ENCODE measurements at places on chromosomes 16 and 17.

DNA sequence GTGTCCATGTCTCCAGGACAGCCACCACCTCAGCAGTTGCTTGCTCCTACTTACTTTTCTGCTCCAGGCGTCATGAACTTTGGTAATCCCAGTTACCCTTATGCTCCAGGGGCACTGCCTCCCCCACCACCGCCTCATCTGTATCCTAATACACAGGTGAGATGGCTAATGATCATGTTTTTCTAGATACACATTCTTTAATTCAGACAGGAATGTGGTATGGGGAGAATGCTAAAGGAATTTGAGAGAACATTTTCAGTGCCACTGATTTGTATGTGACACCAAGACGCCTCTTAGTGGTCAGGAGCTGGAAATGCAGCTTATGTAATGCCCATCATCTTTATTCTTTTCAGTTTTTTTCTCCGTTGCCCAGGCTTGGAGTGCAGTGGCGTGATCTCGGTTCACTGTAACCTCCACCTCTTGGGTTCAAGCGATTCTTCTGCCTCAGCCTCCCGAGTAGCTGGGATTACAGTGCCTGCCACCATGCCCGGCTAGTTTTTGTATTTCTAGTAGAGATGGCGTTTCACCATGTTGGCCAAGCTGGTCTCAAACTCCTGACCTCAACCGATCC lies 8.9 kb upstream of the RAPGEFL1 start:
- peak; percentile 57 for DNase-seq

GRCh38 chr16:29963021-29963743 lies 1.3 kb downstream of the TMEM219 start:
- no peak for DNase-seq

DNA sequence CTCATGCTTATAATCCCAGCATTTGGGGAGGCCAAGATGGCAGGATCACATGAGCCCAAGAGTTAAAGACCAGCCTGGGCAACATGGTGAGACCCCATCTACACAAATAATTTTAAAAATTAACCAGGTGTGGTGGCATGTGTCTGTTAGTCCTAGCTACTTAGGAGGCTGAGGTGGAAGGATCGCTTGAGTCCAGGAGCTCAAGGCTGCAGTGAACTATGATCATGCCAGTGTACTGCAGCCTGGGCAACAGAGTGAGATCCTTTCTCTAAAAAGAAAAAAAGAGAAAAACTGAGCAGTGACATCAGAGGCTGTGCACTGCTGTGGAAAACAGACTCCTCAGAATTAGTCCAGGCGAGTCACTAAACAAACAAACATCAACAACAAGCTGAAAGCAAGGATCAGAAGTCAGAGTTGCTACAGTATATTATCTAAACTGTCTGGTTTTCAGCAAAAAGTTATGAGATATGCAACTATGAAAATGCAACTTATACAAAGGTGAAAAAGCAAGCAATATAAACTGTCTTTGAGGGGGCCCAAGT lies 39.3 kb downstream of the CBFB start:
- peak; percentile 27 for DNase-seq

DNA sequence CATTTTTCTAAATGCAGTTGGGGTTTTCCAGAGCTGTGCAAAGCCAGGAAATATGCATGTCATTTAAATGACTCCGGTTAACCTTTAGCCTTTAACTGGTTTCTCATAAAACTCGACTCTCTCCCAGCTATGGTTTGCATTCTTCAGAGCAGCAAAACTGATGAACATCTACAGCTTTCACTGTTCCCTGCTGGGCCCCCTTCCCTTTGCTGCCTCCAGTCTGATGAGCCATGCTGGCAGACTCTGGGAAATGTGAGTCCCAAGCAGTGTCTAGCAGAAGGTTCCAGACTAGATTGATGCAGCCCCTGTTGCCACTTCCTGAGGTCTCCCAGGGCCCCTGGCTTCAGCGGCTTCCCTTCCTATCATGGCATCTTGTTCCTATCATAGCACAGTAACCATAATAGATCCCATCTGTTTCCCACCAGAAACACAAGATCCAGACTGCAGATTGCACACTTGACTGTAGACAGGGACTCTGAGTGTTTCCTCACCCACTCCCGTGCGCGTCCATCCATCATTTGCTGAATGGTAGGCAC lies 135.4 kb downstream of the CLEC16A start:
- peak; percentile 26 for DNase-seq

DNA sequence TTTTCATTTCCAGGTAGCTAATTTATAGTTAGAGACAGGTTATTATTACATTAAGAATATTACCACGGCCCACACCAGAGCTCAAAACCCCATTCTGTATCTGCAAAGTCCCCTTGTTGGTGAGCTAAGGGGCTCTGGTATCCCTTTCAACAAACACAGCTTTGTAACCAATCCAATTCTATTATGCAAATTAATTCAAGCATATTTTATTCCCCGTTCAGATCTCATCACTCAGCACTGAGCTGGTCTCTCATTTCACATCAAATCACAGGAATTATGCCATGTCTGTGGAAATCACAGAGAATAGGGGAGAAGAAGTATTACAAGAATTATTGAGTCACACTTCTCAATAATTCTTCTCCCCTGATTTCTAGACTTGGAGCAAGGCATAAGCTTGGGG lies 111.7 kb downstream of the CDH11 start:
- DNase-seq = no peak

GRCh38 chr17:80790021-80790765 lies 201.4 kb upstream of the CHMP6 start:
- no peak for DNase-seq

DNA sequence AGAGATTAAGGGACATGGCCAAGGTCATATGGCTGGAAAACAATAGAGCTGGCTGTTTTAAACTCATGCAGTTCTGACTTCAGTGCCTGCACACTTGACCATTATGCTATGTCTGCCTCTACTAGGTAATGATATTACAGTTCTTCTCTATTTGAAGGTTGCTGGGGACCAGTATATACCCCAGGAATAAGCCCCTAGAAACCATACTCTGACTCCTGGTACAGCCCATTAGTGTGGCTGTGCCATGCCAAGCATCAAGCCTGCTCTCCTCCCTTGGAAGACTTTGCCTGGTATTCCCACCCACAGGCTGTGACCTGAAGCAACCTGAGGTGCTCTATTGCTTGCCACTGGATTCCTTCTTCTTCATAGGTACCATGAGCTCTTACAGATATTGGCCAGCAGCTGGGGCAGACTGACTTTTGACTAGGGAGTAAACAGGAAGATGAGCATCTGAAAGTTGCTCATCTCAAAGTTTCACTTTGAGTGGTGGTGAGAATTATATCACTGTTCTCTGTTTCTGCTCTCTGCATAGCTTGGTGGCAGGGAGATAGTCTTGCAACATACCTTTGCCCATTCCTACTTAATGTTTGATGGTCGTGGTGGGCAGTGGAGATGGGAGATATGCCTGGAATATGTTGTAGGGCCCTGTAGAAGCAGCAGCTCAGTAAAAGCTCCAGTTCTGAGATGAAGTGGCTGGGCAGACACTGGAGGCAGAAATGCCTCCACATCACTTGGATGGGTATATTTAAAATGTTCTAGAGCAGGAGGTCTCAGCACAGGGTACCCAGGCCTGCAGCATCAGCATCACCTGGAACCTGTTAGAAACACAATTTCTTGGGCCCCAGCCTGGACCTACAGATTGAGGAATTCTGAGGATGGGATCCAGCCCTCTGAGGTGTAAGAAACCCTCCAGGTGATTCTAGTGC lies 274.7 kb downstream of the HS3ST4 start:
- DNase-seq = no peak

- no peak for DNase-seq
Observed at GRCh38 chr17:77501751-77502625, 361.2 kb downstream of the SEC14L1 start.

GRCh38 chr17:4881761-4882555 lies 17.4 kb upstream of the C17orf107 start:
- peak; percentile 78 for DNase-seq

GRCh38 chr17:10034719-10035475 lies 129.8 kb upstream of the RCVRN start:
- DNase-seq = no peak

DNA sequence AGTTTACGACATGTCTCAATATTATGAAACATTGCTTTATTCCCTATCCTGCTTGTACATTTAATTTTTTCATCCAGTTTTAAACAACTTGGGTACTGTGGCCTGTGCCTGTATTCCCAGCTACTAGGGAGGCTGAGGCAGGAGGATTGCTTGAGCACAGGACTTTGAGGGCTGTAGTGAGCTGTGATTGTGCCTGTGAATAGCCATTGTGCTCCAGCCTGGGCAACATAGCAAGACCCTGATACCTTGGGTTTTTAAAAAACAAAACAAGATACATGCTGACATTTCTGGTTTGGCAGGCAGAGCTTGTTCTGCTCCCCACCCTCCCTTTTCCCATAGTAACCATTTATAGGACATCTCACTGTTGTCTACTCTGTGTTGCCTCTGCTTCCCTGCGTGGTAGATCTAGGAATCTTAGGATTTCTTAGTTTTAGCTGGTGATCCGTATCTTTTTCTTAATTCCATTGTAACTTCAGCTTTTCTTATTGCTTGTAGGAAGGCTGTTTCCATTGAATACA lies 35.6 kb downstream of the TENT4B start:
- DNase-seq = no peak

DNA sequence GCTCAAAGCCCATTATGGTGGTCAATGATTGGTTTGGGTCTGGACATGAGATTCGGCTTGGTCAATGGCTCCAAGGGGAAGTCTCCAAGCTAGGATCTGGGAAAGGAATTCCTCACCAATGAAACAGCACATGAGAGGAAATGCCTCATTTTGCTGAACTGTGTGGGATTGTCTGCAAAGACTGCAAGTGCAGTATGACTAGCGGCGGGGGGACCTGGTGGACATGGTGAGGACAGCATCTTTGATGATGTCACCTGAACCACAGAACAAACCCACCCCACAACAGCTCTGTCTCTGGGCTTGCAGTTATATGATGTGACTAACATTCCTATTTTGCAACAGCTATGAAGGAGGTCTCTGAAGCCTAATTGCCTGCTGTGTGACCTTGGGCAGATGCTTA lies 50.6 kb upstream of the NKD1 start:
- no peak for DNase-seq

DNA sequence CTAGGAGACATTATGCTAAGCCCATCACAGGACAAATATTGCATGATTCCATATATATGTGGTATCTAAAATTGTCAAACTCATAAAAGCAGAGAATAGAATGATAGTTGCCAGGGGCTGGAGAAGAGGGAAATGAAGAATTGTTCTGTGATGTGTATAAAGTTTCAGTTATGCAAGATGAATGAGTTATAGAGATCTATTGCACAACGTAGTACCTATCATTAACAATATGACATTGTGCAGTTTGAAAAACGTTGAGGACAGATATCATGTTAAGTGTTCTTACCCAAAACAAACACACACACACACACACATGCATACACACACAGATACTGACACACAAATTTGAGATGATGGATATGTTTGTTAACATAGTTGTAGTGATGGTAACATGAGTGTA lies 871.6 kb upstream of the GOT2 start:
- peak; percentile 16 for DNase-seq

- DNase-seq = no peak
Observed at GRCh38 chr16:85948138-85948509, 49.2 kb downstream of the IRF8 start.

DNA sequence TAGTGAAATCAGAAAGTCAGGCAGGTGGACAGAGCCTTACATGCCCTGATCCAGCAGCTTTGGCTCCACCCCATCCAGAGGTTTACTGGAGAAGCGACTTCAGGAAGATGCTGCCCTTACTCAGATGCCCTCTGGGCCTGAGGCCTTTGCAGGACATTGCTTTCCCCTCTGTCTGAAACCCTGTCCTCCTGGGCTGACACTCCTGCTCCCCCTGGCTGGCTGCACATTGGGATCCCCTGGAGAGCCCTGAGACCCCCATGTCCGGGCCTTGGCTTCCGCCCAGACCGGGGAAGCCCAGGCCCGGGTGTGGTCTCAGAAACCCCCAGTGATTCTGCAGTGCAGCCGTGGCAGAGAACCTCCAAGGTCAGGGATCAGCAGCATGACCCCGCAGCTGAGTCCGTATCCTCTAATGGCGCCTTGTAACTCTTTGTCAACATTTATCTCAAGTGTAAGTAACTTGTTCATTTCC lies 36.6 kb downstream of the BCO1 start:
- DNase-seq = no peak

DNA sequence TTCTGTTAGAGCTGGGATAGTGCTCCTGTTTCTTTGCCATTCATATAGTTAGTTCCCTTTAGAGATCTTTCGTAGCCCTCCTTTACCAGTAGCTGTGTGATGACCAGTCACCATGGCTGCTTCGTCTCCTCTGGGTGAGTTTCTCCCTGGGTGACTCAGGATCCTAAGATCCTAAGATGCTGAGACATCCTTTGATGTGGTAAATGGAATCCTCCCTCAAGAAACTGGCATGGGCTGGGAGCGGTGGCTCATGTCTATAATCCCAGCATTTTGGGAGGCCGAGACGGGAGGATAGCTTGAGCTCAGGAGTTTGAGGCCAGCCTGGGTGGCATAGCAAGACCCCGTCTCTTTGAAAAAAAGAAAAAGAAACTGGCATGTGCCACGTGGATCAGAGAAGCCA lies 5.9 kb downstream of the PHAF1 start:
- peak; percentile 69 for DNase-seq

DNA sequence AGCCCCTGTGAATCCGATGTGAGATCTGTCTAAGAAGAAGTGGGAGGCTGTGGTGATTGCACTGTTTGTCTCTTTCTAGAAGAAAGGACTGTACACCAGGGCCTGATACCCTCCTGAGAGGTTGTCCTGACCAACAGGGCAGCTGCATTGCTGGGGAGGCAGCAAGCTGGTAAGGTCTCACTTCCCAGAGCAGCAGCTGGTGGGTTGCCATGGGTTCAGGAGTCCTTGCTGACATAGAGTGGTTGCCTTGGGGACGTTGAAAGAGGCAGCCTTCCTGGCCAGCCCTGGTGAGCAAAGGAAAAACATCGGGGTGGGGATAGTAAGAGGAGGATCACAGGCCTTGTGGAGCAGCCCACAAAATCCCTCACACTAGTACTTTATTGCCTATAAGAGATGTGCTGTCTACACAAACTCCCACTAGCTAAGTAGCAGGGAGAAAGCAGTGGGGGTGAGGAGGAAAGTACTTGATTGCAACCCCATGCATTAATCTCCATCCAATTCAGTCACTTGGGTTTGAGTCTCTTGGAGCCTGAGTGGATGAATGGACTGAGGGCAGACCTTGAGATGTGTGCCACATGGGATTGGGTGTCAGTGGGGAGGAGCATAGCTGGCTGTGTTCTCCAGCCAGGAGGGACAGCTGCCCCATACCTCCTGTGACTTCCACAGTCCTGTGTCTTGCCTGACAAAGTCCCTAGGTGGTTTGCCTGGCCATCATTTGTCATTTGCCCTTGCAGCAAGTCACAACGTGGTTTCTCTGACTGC lies 143.8 kb upstream of the RPL38 start:
- no peak for DNase-seq

GRCh38 chr16:3945751-3946603 lies 65.5 kb upstream of the CREBBP start:
- peak; percentile 87 for DNase-seq

DNA sequence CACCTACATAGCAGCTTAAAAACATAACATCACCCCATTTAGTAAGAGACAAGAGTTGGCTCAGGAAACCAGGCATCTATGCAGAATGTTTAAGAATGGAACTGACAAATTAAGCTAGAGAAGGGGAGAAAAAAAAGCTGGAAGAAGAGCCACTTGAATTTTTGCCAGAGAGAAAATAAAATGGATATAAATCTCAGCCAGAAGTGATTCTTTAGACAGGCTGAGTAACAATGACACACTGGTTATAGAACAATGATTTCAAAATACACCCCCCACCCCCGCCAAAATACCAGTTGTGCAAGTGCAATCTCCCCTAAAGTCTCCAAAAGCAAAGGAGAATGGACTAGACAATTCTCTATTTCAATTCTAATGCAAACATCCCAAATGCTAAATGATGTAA lies 22.4 kb downstream of the LSM12 start:
- peak; percentile 79 for DNase-seq

Data from MCF 10A (cell line).